ENCODE measurements at places on chromosomes 16 and 17. TPM values are rescaled to one million over a fixed set of nuclear protein-coding genes. Genes with fewer than 3 reads are reported as not detected.

CD7 gene
- 0.20 TPM for total RNA-seq

PLXDC1 gene
- total RNA-seq = 15.4 TPM

MAP3K14 gene
- 9.2 TPM for total RNA-seq

SKAP1 gene
- total RNA-seq = not detected

FOXL1 gene
- 2.7 TPM for total RNA-seq
